ENCODE measurements at places on chromosomes 3 and 15.
A peak's percentile ranks its signal among the peaks of the same experiment; 100 is the strongest.

DNA sequence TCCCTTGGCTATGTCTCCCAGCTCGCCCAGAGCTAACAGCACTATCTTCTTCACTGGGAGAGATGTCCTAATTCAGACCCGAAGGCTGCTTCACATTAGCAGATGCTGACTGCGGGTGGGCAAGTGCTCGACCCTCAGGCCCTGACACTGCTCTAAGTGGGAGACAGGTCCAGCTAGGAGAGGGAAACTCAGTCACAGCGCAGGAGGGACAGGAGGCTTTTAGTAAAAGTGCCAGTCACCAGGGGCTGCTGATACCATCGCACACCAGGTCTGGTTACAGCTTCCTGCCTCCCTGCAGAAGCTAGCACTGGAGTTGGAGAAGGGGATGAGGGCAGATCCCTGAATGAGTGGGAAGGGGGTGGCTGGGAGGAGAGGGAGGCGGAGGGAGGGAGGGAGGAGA lies 365.8 kb upstream of the RGMA start:
- DNase-seq = peak; percentile 34

- no peak for DNase-seq
Observed at GRCh38 chr15:48967336-48967735, 3.6 kb upstream of the SHC4 start.

DNA sequence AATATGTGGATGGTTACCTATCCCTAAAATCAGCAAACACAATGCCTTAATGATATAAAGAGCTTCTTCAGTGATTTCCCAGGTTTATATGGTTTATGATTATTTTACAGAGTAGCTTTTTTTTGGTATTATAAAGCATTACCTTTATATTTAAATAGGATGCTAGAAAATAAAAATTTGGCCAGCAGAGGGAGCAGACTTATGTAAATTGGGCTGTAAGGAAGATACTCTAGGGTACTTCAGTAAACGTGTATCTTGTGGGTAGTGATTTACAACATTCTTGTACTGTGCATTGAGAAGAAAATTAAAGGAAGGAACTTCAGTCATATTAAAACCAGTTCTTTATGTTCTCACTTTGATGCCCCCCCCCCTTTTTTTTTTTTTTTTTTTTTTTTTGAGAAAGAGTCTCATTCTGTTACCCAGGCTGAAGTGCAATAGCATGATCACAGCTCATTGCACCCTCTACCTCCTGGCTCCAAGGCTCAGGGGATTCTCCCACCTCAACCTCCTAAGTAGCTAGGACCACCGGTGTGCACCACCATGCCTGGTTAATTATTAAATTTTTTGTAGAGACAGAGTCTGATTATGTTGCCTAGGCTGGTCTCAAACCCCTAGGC lies 167.9 kb downstream of the BBX start:
- no peak for DNase-seq

DNA sequence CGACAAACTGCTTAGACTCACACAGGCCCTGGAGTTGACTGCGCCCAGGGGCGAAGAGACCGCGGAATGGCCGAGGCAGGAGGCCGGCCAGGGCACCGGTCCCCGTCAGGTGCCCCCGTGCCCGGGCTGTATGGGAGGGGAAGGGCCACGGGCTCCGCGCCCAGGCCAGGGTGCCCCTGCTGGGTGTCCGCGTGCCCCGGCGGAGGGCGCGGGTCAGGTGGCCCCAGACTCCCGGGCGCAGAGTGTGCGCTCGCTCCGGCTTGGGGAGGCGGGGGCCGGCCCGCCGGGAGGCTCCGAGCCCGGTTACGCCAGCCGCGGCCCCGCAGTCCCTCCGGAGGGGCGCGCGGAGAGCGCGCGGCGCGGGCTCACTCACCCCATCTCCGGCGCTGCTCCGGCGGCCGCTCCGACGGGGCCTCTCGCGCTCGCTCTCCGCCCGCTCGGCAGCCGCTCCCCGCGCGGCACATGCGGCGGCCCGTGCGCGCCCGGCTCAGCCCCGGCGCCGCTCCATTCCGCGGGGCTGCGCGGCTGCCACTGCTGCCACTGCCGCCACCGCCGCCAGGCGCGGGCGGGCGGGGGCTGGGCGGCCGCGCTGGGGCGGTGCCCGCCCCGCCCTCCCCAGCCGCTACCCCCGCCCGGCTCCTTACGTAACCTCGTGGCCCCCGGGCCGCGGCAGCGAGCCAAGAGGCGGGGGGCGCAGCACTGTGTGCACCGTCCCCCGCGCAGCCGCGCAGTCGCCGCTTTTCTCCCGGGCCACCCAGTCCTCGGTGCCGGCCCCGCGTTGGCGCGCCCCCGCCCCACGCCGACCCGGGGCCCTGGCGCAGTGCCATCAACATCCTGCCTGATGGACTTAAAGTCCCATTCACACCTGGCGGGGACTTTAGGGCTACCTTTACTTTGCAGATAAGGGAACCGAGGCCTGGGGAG lies at the start of gene HOMER2:
HOMER2 (minus strand) TSS at position 563 of the 924 bp plus-strand sequence; CDS start at position 378, 185 bp downstream.
- peak; percentile 52 for DNase-seq

DNA sequence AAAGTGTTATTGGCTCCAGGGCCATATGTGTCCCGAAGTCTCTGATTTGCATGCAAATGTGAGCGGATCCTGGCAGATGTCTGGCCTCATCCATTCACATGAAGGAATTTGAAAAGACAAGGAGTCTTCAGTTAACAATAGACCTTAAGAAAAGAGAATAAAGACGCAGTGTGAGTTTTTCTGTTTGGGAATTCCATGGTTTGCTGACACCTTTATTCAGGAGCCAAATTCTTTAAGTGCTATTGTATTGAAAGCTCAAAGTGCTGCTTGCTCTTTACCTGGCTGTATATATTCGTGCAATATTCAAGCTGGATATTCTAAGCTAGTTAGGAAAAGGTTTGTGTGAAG lies 2.2 kb downstream of the LRRN1 start:
- no peak for DNase-seq

GRCh38 chr3:18428036-18428435 lies 2.9 kb upstream of the SATB1 start:
- DNase-seq = no peak

- DNase-seq = peak; percentile 5
Observed at GRCh38 chr3:13887495-13888300, 7.8 kb upstream of the WNT7A start.

DNA sequence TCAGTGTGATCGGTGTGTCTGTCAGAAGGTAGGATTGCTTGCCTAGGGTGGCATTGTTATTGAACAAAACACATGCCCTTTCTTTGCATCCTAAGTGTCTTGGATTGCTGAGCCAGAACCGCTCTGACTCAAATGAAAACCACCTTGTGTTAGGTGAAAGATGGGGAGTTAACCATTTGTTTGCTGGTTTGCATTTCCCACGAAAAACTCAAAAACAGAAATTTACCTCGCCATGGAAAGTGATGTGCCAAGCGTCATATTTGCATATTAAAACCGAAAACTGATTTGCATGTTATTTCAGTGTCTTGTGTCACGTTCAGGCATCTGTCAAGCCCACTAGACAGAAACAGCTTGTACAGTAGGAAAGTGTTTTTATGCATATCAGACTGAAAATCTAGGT lies 474.6 kb upstream of the TPRG1 start:
- DNase-seq = no peak

GRCh38 chr15:39613271-39613670 lies 32.4 kb downstream of the THBS1 start:
- no peak for DNase-seq

- no peak for DNase-seq
Observed at GRCh38 chr15:98322581-98322980, 325.8 kb upstream of the IGF1R start.

- DNase-seq = no peak
Observed at GRCh38 chr15:40637221-40637745, 43.2 kb downstream of the KNL1 start.

GRCh38 chr3:105327662-105328337 lies 38.9 kb upstream of the ALCAM start:
- DNase-seq = no peak

DNA sequence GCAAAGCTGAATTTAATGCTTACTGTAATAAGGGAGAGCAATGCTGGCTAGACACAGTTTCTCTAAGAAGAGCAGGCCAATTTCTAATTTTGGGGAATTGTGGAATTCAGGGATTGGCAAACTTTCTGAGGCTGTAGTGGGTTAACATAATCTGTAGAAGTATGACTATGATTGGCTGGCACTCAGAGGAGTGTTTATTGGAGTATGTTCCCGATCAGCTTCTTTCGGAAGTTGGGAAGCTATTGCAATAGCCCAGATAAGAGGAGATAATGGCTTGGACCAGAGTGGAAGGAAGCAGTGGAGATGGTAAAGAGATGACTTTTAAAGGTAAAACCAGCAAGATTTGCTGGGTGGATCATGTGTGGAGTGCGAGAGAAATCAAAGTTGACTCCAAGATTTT lies 19.4 kb downstream of the TMOD3 start:
- no peak for DNase-seq

DNA sequence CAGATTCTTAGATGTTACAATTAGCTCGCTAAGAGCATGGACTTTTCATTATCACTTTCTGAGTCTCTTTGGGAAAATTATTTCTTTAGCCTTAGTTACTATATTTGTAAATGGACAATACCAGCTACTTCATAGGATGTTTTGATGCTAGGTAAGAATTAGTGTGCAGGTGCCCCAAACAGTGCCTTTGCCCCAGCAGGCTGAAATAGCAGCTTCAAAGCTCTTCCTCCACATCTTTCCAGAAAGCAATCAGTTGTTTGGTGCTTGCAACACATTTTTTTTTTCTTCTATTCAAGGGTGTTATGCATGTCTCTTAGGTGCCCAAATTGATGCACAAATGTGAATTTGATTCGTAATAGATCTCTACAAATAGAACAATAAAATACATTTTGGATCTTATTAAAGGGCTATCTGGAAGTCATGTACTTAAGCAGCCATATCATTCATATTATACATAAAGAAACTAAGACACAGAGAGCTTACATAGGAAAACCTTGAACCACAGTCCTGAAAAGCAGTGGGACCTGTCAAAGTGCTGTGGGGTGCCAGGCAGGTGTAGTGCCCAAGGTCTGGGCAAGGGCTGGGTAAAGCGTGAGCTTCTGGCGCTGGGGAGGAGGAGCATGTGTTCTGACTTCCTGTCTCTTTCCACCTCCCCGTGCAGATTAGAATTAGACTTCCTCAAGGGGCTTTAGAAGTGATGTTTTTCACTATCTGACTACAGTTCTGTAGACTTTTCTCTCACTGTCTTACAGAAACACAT lies 62.9 kb downstream of the FNDC3B start:
- no peak for DNase-seq

DNA sequence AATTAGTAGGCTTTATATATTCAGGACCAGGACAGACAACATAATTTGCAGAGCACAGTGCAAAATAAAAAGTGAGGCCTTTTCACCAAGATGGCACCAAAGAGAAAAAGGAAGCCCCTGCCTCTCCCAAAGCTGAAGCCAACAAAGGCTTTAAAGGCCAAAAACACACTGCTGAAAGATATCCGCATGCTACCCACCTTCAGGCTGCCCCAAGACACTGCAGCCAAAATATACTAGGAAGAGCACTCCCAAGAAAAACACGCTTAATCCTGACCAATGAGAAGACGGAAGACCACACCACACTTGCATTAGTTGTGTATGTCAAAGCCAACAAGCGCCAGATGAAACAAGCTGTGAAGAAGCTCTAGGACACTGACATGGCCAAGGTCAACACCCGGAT lies 38.0 kb downstream of the PIK3CB start:
- DNase-seq = no peak

DNA sequence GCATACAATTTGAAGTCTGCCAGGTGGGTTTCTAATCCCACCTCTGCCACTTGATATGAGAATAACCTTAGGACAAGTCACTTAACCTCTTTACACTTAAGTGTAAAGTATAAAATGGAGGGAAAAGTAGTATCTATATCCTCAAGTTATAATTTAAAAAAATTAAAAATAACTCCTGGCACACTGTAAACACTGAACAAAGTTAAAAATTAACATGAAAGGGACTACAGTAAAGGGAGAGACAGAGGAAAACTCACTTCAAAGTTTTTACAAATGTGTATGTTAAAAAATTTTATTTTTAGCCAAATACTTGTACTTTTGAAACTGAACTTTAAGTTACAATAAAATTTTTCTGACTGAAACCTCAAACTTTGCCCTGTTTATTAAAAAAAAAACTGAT lies 49.6 kb downstream of the PLOD2 start:
- no peak for DNase-seq

- DNase-seq = no peak
Observed at GRCh38 chr3:184414418-184415202, 34.8 kb downstream of the CHRD start.

DNA sequence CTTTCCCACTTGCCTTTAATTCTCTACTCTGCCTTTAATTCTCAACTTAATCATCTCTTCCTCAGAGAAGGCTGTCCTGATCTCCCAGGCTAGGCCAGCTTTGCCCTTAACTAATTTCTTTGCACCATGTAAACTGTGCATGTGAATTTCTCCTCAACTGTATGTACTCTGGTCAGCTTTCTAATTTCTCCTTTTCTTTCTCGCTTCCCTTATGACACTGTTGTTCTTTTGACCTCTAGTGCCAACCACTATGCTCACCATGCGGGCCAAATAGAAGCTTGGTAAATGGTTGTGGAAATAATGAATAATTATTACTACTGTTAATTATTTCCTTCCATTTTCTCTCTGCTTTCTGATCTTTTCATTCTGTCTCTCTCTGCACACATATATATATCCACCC lies 269.0 kb upstream of the CRBN start:
- DNase-seq = no peak

DNA sequence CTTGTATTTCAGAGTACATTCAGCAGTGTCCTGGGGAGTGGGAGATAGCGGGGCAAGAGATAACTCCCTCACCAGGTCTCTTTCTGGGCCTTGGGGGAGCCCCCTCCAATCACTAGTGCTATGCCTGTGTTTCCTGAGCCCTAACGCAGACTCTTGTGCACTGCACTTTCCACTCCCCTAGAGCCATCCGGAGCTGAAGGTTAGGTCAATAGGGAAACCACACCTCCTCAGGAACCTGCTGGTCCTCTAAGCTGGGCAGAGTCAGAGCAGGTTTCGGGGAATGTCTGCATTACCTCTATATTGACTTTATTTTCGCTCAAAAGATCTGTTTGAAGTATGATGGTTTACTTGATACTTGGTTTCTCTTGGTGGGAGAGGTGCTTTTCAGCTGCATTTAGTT lies 617.0 kb upstream of the ROBO1 start:
- no peak for DNase-seq

DNA sequence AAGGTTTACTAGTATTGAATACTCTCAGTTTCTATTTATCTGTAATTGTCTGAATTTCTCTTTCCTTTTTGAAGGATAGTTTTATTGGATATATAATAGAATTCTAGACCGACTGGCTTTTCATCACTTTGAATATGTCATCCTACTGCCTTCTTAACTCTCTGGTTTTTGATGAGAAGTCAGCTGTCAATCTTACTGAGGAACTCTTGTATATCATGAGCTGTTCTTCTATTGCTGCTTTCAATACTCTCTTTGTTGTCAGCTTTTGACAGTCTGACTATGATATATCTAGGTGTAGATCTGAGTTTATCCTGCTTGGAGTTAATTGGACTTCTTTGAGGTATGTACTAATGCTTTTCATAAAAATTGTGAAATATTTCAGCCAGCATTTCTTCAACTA lies 333.8 kb downstream of the PLCL2 start:
- DNase-seq = no peak

- DNase-seq = no peak
Observed at GRCh38 chr3:150216866-150217600, 191.1 kb upstream of the TSC22D2 start.

GRCh38 chr3:121758727-121759450 lies 9.3 kb upstream of the GOLGB1 start:
- DNase-seq = no peak

- DNase-seq = no peak
Observed at GRCh38 chr15:82585072-82585471, 44.8 kb upstream of the RPS17 start.

GRCh38 chr15:95287720-95288103 lies 1042.8 kb upstream of the NR2F2 start:
- no peak for DNase-seq

GRCh38 chr3:28173836-28174235 lies 67.6 kb upstream of the CMC1 start:
- no peak for DNase-seq

- no peak for DNase-seq
Observed at GRCh38 chr15:69018951-69019350, 4.5 kb downstream of the NOX5 start.
